ENCODE measurements at places on chromosomes 5 and 9.

GRCh38 chr5:149309354-149309753, 35.9 kb upstream of the GRPEL2 start:
- no peak for DNase-seq

DNA sequence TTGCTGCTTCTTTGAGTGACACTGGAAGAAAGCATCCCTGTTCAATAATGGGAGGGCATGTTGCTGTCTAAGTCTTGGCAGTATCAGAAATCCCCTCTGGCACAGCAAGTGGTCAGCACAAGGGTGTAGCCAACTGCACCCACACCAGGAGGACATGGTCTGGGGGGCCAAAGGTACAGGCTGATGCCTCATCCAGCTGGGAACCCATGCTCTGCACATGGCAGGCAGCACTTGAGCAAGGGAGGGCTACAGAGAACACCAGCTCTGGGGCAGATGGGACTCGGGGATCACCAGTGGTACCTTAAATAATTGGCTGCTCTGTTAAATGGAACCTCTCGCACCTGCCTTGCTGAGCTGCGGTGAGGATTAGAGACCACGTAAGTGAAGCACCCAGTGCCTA, 265.2 kb downstream of the SYK start:
- no peak for DNase-seq

GRCh38 chr9:105963343-105964099, 269.2 kb downstream of the TMEM38B start:
- no peak for DNase-seq

DNA sequence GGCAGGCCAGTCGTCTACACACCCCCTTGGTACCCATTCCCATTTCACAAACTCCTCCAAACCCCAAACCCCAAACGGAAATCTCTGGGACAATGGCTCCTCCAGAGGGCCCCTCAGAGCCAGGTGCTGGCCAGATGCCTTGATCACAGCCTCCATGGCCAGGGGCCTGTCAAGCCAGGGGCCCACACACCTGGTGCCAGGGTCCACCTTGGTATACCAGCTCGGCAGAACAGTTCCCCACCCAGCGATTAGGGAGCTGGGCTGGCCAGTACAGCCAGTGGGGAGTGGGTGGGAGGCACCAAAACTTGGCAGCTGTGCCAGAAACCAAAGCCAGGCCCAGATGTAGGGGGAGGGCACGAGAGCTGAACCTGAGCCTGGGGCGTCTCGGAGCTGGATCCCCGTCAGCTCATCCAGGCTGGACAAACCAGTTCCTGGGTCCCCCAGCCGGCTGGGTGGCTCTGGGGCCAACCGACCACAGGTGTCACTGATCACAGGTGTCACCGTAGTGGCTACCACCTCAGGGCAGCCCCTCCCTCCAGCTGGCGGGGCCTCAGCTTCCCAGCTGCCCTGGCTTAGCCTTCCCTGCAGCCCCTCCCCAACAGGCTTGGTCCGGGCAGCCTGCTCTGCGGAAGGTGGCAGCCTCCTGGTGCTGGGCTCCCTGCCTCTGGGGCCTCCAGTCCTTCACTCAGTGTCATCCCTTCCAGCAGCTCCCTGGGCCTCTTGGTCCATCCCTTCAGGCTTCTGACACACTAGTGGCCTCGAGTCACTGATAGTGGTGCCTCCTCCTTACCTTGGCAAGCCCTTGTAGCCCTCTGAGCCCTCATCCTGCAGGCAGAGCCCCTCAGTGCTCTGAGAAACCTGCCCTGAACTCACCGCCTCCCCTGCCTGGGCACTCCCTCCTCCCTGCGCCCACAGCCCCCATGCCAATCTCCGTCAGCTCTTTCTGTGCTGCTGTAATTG, 6.6 kb upstream of the RMND5B start:
- no peak for DNase-seq

DNA sequence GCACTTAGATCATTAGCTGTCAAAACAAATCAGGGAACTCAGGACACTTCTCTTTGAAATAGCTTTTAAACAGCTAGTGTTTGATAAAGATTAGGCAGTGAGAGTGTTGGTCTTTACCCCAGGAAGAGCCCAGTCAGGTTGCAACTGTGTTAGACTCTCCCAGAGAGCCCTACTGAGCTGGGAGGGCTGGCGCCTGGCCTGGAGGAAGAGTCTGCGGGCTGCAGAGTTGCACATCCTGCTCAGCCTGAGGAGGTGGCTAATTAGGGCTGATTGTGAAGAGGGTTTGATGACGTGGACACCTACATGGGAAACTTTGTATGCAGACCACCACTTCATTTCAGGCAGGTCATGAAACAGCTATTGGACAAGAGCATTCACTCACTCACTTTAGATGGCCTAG, 112.0 kb downstream of the TMEM174 start:
- DNase-seq, result no peak

DNA sequence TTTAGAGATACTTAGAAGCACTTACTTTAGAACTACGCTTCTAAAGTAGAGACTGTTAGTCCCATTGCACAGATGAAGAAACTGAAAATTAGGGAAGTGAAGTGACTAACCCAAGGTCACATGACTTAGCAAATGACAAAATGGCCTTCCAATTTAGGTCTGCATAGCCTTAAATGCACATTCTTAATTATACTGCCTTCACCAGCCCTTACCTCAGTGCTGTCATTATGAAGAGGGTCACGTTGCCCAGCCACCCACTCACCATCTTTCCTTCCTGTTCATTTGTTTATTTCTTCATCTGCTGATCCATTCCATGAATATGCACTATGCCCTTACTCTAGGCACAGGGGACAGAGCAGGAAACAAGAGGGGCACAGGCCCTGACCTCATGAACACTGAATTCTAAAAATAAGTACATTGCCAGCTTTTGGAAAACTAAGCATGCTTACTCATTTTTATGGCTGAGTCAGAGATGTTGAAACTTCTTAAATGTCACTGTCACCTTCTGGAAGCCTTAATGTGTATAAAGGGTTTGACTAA, 8.6 kb downstream of the HAVCR2 start:
- DNase-seq, result peak; percentile 58

All from MCF 10A (cell line).